PC-3 (cell line): ENCODE measurements at places on chromosomes 1 and 21.

- DNase-seq: peak; percentile 84
Measured at GRCh38 chr1:21334214-21335087, 44.2 kb upstream of the ECE1 start.

GRCh38 chr1:79441238-79441637 lies 434.7 kb upstream of the ADGRL4 start:
- DNase-seq: no peak

DNA sequence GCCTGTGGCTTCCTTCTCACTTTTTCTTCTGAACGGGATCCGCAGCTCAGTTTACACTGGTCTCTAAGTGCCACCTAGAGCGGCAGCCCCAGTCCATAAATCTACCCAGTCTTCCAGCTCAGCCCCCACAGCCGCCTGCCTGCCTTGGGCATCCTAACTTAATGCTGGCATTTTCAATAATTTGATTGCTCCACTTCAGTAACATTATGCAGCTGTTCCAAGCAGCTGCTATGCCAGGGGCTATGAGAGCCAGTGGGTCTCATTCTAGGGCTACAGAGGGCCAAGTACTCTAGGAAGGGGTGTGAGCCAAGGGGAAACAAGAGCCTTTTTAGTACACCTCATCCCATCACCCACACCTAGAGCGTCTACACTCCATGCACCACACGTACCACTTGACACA lies 48.4 kb upstream of the COA6 start:
- no peak for DNase-seq

GRCh38 chr1:180428782-180429695 lies 73.3 kb downstream of the ACBD6 start:
- no peak for DNase-seq

DNA sequence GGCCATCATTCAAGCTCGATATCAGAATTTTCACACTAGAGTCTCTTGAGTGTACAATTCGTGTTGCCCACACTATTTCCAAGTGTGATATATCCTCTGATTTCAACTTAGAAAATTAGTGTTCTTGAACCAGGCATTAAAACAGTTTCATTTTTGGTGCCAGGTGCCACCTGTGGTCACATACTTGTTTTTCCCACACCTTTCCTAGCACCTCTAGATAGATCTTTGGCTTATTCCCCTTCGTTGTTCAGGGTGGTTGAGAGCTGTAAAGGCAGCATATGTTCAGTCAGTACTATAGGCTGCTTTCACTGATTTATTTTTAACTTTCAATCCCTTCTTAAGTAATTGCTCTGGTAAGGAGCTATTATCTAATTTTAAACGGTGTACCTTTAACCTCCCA lies 131.1 kb downstream of the NEK7 start:
- DNase-seq: no peak

DNA sequence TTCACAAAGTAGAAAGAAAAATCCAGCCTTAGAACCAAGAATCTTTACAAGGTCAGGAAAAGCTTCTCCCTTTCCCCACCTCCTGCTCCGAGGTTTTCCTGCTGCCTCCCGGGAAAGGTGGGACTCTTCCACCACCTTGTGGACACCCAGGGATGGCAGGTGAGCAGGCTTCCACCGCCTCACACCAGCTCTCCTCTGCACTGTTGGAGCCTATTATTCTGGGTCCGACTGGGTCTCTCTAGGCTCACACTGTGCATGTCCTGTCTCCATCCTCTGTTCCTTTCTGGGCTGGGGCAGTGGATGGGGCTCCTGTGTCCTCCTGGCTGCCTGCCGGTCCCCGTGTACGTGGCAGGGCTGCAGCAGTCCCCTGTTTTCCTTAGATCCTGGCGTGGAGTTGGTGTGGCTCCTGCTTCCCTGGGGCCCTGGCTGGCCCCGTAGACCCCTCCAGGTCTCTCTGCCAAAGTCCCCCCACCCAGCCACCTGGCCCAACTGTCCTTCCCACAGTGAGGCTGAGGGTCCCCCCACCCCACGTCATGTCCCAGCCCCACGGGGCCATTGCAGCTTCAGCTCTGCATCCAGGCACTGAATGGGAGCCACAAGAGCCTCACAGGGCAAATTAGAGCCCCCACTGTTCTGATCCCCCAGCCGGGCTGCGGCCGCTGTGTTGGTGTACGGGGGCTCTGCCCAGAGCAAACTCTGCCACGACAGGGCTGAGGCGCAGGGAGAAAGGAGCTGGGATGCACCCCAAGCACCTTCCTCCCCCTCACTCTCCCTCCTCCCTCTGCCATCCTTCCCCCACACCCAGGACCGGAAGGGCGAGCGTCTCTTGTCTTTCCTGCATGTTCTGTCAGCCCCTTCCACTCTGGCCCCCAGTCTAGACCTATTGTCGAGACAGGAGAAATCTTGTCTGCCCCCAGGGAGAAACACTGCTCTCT lies 3.3 kb upstream of the SLC45A1 start:
- peak; percentile 90 for DNase-seq

DNA sequence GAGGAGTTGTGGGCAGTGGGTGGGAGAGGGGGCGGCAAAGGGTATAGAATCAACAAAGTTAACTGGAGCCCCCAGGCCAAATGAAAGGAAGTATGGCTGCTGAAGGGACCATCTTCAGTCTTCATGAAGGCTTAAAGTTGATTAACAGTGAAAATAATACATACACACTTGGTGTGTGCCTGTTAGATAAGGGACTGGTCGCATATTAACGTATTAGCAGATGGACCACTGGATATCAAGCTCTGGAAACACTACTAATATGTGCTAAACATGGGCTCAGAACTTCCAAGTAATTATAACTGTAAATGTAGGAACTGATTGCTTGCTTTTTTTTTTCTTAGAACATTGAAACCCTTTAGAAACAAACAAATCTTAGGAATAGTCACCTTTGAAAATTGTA lies 224.7 kb upstream of the KIAA0040 start:
- no peak for DNase-seq

DNA sequence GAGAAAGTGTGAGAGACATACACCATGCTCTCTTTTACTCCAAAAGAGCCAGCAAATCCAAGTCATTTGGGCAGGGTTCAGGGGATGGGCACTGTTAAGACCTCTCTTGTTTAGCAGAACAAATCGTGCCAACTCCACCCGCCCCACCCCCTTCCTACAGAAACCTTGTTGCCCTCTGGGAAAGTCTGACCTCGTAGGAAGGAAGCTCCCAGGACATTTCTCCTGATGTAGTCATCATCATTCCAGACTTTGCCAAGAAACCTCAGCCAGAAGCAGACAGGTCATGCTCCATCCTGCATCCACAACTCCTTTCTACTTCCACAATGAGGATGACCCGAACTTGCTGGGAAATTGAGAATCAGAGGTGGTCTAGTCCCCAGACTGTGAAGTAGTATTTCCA lies 57.7 kb downstream of the UBE2T start:
- DNase-seq: peak; percentile 85

- DNase-seq: peak; percentile 85
Measured at GRCh38 chr1:225480825-225481434, 53.1 kb upstream of the LBR start.
